ENCODE measurements at places on chromosomes 7 and 10.

DNA sequence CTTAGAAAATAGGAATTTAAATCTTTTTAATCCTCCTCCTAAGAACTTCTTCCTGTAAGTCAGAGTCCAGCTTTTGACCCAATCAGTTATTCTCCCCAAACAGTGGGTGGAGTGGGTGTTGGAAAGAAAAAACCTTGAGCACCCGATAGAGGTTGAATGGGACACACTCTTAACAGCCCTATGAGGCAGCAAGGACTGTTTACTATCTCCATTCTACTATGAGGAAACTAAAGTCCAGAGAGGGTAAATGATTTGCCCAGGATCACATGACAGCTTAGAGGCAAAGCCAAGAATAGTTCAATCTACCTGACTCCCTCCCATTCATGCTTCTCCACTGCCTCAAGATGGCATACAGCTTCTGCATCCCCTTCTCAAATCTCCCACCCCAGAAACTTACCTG, 57.6 kb upstream of the SLC35B4 start:
- ATAC-seq = no peak

DNA sequence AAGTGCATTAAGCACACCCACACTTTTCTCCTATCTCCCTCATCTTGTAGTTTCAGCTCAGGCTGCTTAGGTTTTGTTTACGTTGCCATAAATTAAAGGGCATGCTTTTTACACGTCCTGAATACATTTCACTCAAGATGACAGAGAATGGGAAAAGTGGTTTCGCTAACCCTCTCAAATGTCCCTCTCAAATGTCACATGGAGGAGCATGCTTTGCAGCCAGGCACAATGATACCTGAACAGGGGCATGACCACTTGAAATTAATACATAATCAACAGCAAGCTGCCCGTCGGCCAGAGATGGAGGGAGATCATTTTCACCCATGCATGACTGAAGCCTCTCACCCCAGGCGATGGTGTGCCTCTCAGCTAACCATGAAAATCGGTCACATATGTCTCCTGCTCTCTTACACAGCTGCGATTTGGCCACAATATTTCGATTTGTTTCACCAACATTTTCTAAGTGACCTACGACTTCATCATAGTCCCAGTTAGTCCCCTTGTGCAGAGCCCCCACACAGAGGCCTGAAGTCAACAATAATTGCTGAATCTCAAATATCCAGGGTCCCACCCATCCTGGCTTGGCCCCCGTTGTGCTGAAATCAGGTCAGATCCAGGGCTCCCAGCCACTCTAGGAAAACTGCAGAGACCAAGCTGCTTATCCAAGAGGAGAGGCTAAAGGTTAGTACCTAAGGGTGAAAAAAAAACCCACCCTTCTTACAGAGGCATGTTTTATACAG, 373.9 kb upstream of the NFE2L3 start:
- ATAC-seq = no peak

DNA sequence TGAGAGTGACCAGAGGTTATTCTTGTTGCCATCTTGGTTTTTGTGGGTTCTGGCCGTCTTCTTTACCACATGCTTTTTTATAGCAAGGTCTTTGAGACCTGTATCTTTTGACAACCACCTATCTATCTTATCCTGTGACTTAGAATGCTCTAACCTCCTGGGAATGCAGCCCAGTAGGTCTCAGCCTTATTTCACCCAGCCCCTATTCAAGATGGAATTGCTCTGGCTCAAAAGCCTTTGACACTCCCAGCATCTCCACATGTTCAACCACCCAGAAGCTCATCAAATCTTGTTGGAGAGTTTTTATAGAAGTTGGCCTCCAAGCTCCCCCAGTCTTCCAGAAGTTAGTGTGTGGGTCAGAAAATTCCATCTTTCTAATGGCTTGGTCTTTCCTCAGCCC, 464.3 kb upstream of the NRP1 start:
- ATAC-seq = no peak

GRCh38 chr7:106273009-106273668, 11.6 kb downstream of the NAMPT start:
- ATAC-seq = no peak

GRCh38 chr10:117551330-117552155, 9.0 kb downstream of the EMX2 start:
- ATAC-seq = no peak

DNA sequence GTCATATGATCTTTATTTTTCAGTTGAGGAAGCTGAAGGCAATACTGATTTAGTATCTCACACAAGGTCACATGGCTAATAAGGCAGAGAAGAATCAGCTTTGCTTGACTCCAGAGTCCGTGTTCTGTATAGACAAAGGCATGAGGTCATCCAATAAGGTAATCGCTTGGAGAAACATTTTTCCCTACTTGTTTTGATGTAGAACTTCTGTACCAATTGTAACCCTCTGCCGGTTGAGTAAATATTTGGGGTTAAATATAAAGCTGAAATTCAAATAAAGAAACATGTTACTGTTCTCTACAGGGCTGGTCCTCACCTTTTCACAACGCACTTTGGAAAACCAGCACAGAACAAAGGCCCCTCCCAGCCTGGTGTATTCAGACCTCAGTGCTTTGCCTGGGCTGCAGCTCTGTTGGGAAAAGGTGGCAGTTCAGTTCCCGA, 83.0 kb upstream of the INSYN2A start:
- no peak for ATAC-seq

DNA sequence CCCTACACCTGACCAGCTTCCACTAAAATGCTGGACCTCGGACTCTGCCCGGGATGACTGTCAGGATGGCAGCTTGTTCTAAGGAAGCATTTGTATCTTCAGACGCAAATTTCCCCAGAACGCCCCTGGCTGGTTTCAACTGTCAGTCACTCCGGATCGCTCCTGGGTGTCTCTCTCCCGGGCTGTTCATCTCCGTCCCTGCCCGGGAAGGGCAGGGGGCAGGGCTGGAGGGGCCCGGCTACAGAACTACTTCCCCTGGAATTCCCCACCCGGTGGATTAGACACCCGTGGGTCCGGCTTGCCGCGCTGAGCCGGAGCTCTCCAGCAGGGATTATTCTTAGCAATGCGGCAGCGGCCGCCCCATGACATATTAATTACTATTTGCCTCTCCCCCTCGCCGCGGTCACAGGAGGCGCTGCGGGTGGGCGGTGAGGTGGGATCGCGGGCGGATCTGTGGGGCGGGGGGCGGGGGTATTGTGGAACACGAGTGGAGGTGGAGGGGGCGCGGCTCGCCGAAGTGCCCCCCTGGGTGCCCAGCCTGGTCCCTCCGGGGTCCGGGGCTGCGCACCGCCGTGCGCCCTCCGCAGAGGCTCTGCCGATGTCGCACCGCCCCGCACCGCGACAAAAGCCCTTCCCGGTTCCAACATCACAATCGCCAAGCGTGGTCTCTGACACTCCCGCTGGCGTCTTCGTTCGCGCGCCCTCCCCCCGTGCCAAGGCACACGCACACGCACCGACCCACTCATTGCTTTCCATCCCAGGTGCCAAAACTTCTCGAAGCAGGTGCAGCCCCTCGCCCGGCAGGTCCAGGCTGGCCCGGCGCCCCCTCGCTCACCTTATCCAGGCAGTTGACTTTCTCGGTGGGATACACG, 276.1 kb upstream of the NEBL start:
- ATAC-seq = peak; percentile 50

DNA sequence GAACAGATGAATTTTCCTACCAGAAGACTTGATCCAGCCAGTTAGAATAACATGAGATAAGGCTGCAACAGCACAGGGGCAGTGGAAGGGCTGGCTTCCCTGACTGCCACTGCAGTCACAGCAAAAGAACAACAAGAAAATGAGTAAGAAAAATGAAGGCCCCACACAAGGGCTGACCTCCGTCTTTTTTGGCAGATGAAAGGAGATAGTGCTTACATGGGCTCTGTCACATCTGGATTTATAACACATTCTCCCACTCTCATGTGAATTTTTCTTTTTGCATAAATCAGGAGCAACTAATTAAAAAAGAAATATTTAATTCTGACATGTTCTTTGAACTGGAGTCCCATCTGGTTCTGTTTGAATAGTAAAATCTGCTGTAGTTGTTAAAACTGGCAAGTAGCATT, 99.6 kb downstream of the NRP1 start:
- ATAC-seq = no peak

DNA sequence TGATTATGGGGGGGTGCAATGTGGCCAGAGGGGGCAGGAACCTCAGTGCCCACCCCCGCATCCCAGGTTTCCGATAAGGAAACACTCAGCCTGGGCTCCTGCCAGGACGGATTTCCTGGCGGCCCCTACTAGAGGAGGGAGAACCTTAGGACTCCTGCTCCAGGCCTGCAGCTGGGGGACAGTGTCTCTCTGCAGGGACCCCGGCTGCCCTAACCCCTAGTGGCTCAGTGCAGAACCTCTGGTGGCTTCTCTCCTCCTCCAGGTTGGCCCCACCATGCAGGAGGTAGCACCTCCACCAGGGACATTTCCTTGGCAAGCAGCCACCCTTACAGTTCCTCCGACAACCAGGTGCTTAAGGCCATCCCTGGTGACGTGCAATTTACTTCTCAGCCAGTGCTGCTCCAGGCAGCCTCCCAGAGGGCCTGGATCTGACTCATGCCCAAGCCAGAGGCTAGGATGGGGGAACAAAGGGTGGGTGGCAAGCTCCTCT, 31.9 kb downstream of the SH2B2 start:
- ATAC-seq = peak; percentile 37

- ATAC-seq = no peak
Observed at GRCh38 chr10:52316001-52316400, 1.9 kb downstream of the DKK1 start.

GRCh38 chr7:136664537-136664936, 203.9 kb upstream of the CHRM2 start:
- no peak for ATAC-seq

GRCh38 chr7:65798111-65799075, 74.5 kb upstream of the VKORC1L1 start:
- ATAC-seq = peak; percentile 86

GRCh38 chr7:124784879-124785818, 19.6 kb upstream of the GPR37 start:
- peak; percentile 99 for ATAC-seq

- ATAC-seq = no peak
Observed at GRCh38 chr7:38410056-38410455, 136.6 kb upstream of the TARP start.

- no peak for ATAC-seq
Observed at GRCh38 chr10:1119027-1119426, 62.8 kb downstream of the WDR37 start.

GRCh38 chr10:32556783-32557395, 110.9 kb downstream of the CCDC7 start:
- no peak for ATAC-seq

DNA sequence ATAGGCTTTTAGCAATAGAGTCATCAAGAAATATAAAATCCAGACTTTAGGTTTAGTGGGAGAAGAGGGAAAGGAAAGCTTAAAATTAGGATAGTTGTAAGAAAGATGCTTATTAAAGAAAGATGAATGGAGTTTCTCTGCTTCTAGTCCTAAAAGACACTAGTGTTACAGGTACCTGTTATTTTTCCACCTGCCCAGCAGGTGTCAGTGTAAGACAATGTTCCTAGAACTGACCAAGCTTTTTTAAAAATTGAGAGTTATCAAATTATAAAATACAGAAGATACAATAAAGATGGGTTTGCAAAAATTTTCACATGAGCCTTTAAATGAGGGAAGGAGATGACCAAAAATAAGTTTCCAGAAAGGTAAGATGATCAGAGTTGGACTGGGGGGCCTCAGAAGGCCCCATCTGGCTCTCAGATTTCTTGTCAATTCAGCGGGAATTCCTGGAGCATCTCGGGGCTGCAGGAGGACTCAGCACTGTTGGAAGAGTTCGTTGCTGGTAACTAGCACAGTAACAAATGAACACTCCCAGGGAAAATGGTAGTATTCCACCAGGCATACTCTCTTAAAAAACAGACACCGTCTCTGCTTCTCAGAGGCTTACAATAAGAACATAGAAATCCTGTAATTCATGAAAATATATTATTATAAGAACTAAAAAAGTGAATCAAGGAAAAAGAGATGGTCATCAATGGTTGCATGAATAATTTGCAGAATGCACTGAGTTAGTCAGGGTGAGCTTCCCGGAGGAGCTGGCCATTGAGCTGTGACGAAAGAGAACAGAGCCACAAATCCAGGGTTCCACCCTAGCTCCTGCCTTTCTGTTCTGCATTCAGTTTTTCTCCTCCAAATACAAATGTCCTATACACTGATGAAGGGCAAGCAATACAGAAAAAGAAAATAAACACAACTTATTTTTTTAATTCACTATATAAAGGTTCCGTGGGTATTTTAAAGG, 71.8 kb upstream of the PIK3CG start:
- peak; percentile 57 for ATAC-seq

DNA sequence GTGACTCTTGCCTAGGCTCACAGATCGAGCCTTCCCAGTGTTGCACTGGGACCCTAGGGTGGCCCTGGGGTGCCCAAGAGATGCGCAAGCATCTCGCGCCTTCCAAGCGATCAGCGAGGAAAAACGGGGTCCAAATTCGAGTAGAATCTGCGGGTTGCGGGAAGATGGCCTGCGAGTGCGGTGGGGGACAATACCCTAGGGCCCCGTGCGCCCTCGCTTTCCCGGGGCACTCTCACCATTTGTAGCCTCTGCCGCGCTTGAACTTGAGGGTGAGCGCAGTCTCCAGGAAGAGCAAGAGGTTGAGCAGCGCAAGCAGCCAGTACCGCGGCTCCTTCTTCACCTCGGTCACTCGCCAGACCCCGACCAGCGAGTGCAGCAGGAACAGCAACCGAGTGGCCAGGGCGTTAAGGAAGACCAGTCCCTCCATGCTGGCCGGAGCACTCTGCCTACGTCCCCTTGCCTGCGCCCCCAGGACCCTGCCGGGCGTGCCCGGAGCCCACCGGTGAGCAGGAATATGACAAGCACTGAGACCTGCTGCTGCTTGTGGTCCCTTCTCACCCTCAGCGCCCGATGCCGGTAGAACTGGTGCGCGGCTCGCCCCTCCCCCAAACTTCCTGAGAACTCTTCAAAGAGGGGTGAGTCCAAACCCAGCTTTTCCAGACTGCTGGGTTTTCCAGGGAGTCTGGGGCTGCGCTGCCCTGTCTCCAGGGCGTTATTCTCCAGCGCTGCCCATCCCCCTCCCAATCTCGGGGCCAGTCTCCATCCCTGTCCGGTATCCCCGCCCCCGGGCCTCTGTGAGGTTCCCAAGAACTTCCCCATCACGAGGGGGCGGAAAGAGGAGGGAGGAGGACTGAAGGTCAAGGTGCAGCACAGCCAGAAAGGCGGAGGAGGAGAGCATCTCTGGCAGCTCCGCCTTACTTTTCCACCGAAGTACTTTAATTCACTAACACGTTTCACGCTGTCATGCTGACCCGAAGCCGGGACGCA, at the start of gene TMEM26:
TMEM26 (minus strand) TSS at position 727 of the 987 bp plus-strand sequence; CDS start at position 427, 300 bp downstream.
- ATAC-seq = peak; percentile 87

DNA sequence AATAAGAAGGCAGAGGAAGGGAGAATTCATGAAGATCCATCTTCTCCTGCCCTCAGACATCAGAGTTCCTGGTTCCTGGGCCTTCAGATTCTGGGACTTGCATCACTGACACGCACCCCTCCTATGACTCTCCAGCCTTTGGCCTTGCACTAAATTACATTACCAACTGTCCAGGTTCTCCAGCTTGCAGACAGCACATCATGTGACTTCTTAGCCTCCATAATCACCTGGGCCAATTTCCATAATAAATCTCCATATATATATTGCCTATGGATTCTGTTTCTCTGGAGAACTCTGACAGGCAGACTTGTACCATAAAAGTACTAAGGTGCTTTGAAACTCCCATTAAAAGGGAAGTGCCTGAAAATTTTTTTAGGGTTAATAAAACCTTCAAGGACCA, 23.2 kb downstream of the RSU1 start:
- no peak for ATAC-seq

- no peak for ATAC-seq
Observed at GRCh38 chr10:10977226-10977956, 40.3 kb upstream of the CELF2 start.

- no peak for ATAC-seq
Observed at GRCh38 chr7:25173184-25173583, 48.1 kb upstream of the CYCS start.
